ENCODE measurements at places on chromosomes 6 and 20.

DNA sequence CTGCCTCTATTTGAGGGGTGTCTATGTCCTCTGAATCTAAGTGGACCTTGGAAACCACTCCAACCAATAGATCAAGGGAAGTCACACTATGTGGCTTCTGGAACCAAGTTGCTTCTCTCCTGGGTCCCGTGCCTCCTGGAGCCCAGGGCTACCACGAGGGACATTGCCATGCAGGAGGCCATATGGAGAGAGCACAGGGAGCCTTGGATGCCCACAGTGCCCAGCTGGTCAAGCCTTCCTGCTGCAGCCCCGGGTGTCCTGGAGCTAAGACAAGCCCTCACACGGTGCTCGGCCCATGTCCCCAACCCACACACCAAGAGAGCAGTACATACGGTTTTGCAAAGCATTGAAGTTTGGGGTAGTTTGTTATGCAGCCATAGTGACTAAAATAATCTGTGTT is 231.6 kb downstream of the SYNDIG1 start:
- DNase-seq: no peak

DNA sequence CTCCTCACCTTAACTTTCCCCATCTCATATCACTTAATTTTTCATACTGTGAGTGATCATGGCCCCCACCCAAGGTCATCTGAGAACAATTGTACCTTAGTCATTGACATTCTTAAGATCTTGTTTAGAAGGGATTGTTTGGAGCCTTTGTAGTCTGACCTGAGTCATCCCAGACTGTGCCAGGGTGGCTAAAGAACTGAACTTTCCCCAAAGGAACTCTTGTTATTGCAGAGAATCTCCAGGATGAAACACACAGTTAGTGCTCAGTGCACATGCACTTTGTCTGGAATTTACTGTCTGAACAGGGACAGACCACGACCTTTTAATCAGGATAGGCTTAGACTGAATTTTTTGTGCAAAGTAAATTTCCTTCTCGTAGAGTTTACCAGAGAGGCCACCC is 112.6 kb upstream of the CCN2 start:
- DNase-seq: no peak

GRCh38 chr20:45779011-45779915 is 12.4 kb downstream of the WFDC3 start:
- no peak for DNase-seq

GRCh38 chr20:3783511-3784195 is 2.4 kb upstream of the SPEF1 start:
- DNase-seq: no peak

- DNase-seq: no peak
Measured at GRCh38 chr20:40488401-40488800, 200.6 kb downstream of the MAFB start.

DNA sequence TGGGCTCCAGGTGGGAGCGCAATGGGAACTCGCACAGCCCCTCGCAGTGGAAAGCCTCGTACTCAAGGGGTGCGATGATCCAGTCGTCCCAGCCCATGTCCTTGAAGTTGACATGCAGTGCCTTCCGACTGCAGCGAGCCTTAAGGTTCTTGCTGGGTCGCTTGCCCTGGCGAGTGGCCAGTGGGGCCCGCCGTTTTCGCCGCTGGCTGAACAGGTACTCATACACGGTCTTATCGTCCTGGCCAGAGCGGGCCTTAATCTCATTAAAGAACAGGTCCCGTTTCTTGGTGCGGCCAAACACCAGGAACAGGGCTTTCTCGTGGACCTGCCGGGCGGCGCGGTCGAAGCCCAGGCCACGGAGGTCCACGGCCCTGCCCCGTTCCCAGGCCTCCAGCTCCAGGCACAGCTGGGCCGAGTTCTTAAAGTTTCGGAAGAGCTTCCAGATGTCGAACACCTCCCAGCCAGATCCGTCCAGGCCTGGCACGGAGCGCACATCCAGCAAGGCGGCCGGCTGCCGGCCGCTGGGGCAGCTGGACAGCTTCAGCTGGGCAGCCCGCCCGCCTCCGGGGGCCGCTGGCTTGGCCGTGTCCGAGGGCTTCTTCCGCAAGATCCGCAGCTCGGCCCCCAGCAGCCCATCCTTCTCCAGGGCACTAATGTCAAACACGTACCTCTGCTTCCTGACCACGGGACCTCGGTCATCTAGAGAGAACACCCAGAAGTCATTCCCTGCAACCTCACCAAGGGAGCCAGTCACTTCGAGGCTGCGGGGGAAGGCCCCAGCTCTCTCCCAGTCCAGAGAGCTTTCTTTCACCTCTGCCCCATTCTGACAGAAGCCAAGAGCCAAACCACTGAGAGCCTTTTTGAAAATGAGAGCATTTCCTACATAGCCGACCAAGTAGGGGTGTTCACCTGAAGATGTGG is 3.7 kb downstream of the GDF5 start:
- DNase-seq: no peak

GRCh38 chr20:51826372-51826771 is 24.1 kb upstream of the SALL4 start:
- DNase-seq: no peak

DNA sequence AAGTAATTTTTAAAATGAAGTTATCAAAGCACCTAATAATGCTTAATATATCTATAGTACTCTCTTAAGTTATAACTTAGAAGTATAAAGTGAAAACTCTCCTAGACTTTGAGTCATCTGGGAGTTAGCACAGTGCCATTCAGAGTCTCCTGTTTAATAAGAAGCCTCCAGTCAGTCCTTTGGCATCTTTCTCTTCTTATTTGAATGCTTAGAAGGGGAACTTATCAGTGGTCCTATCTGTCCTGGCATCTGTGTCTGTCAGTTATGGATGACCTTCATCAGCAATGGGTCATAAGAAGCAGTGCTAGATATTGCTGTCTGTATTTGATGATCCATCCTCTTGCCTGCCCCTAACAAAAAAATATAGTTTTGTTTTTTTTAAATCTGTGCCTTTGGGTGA is 15.2 kb downstream of the TMEM200A start:
- no peak for DNase-seq

- peak; percentile 44 for DNase-seq
Measured at GRCh38 chr6:137175157-137175867, 1.9 kb upstream of the IL22RA2 start.

DNA sequence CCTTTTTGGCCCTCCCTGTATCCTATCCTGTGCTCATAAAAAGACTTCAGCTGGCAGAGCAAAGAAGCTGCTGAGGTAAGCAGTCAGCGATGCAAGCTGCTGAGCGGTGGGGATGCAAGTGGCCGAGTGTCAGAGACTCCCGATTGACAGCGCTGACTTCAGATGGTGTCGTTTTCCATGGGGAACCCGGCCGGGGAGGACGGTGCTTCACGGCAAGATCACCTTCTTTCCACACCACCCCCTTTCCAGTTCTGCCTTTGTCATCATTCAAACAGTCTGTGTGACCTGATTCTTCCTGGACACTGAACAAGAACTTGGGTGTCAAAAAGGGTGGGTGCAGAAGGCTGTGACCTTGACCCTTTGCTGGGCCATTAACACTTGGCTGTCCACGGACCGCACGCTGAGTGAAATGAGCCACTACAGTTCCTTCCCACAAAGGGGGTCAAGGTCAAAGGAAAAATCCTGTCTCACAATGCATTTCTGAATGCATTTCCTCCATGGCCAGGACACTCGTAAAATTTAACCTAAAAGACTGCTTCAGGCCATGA is 52.9 kb upstream of the UNC93A start:
- DNase-seq: no peak

DNA sequence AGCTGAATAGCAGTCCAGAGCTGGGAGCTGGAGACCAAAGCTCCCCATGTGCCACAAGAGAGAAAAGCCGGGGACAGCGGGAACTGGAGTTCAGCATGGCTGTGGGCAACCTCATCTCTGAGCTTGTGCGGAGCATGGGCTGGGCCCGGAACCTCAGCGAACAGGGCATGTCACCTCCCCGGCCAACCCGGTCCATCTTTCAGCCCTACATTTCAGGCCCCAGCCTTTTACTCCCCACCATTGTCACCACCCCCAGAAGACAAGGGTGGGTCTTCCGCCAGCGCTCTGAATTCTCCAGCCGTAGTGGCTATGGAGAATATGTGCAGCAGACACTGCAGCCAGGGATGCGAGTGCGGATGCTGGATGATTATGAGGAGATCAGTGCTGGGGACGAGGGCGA is 4.0 kb downstream of the CUL9 start:
- no peak for DNase-seq

DNA sequence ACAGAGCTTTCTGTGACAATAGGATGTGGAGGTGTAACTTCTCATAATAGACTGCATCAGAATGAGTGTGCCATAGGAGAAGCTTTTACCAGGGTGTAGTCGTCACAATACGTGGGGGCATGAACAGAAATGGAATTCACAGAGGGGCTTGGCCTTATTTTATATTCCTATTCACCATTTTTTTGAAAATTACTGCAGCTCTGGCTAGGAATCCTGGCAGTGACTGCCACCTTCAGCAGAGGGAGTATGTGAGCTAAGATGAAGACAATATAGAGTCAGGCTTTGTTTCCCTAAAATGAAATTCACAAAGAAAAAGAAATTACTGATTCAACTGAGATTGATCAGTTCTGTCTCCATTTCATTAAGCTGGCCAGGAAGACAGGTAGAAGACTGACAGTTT is 13.9 kb downstream of the TOMM6 start:
- DNase-seq: no peak

DNA sequence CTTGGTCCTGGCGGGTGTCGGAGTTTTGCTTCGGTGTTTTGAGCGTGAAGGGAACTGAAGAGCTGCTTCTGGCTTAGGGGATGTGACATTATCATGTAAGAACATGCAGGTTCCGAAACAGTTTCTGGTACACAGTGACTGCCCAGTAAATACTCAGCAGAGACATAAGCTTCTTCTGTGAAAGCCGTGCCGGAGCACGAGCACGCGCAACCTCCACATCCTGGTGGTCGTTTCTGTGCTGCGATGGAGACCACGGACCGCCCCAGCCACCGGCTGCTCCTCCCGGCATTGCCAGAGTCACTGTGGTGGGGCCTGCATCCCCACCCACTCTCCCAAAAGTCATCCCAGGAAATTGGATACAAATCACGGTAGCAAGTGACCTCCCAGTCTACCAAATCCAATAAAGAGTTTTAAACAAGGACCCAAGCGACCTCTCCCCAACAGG is 18.7 kb downstream of the KIF25 start:
- DNase-seq: no peak

DNA sequence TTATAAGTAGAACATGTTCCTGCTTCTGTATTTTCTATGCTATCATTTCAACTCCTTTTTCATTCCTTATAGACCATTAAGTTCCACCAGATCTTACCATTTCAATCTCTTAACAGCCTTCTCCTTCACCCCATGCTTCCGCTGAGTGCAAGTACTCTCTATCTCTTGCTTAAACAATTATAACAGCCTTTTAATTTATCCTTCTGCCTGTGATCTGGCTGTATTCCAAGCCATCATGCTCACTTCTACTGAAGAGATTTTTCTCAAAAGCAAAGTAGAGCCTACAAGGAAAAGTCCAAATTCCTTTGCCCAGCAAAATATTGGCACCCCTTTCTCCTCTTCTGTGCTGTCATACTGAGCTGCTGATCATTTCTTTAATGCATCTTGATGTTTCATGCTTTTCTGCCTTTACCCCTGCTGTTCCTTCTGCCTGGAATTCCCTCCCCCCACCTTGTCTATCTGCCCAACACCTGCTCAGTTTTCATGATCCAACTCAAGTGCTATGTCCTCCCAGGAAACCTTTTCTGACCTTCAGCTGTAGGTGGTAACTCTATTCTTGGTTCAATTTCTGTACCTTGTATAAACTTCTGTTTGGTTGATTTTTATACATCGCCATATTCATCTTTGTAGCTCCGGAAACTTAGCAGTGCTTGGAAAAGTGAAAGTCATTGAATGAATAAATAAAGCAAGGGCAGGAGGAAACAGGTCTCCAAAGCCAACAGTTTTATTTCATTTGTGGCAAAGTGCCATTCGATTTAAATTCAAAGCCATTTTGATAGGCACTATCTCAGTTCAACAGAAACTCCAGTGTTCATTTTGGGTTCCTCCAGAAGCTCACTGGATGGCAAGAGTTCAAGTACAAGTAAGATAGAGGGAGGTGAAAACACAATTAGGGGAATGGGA is 10.5 kb upstream of the BMP2 start:
- no peak for DNase-seq

DNA sequence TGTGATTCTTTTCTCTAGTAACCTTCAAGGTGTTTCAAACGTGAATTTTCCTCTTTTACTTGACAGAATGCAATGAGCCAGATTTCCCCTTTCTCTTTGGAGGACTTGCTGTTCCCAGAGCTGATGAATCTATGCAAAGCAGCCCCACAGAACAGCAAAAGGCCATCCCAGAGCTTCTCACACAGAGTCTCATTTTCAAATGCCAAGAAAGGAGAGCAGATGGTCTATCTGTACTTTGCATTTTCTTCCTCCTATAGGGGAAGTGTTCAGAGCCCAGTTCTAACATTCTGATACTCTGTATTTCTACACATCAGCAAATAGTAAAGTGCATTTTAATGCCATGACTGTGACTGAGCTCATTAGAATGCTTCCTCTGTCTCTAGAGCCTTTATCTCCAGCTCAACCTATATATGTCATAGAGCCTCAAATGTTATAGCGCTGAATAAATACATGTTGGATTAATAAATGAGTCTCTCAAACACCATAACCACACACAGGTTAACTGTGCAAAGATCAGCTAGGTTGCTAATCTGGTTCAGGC is 81.8 kb upstream of the EYA4 start:
- no peak for DNase-seq

DNA sequence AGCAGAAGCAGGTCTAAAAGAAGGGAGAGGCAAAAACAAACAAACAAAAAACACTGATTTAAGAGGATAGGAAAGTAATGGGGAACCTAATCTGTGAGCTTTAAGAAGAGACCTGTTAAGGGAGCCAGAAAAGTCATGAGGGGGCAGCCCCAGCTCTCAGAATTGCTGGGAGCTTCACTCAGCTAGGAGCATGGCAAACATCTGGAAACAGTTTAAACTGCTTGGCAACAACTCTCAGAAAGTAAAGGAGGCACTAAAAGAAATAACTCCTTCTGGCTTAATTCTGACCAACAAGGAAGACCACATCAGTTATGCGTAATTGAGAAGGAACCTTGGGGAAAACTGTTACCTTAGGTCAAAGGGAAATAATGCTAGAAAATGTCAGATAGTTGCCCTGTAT is 121.4 kb downstream of the LAMP5 start:
- no peak for DNase-seq

DNA sequence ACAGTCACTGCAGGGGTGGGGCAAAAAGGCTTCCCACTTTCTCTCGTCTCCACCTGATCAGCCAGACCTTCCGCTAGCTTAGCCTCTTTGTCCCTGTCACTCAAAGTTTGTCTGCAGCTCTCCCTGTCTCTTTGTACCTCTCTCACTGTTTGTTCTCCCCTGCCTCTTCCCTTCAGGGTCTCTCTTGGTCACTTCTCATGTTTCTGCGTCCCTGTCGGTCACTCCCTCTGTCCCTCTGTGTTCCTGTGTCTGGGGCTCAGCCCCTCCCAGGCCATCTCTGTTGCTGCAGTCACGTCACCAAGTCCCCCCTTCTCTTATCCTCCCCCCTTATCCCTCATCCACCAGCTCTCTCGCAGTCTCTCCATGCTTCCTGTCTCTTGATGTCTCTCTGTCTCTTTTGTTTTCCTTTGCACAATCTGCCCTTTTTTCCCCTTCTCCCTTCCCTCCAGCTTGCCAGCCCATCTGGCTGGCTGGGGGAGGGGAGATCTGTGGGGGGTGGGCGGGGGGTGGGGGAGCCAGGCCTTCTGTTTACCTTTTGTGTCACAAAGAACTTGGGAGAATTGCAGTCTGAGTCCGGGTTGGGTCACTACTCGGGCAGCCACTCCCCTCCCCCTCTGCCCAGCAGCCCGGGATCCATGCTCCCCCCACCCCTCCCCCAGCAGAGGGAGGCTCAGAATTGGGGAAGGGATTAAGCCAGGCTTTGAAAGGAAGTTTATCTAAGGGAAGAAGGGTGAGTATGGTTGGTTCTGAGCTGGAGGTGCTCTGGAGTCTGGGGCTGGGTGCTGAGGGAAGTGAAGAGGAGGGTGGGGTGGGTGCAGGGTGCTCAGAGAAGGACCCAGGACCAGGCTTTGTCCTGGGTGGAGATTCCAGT is 32.3 kb downstream of the FOXP4 start:
- DNase-seq: no peak
